Glutamatergic neuron (in vitro differentiated cells): ENCODE measurements at places on chromosomes 11 and 22.

DNA sequence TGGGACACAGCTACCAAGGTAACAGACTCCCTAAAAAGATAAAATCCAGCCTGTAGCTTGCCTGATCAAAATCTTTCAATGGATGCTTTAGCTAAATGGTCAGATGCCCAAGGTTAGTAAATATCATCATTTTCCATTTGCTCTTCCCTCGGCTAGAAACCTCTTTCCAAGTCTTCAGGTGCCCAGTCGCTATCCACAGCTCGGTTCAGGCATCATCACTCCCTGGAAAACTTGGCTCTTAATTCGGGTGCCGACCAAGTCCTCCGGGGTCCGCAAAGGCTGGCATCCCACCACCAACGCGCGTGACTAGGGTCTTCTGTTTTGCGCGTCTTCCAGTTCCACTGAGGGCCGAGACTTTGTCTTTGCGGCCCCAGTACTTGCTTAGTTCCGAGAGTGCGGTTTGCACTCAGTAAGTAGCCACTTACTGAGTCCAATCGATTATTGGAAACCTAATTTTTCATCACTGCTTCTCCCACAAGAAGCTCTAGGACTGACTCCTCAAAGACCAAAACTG, 44.3 kb downstream of the OR4D9 start:
- DNase-seq: no peak

DNA sequence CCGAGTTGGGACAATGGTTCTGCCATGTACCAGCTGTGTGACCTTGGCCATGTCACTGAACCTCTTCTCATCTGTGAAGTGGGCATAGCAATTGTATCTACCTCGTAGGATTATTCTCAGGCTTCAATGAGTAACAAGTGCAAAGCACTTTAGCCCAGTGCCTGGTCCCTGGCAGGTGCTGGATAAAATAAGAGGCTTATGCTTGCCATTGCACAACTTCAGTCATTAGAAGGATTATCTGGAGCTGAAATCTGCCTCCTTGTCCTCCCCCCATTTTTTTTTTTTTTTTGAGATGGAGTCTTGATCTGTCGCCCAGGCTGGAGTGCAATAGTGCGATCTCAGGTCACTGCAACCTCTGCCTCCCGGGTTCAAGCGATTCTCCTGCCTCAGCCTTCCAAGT, 7.2 kb downstream of the SMTNL1 start:
- no peak for DNase-seq

DNA sequence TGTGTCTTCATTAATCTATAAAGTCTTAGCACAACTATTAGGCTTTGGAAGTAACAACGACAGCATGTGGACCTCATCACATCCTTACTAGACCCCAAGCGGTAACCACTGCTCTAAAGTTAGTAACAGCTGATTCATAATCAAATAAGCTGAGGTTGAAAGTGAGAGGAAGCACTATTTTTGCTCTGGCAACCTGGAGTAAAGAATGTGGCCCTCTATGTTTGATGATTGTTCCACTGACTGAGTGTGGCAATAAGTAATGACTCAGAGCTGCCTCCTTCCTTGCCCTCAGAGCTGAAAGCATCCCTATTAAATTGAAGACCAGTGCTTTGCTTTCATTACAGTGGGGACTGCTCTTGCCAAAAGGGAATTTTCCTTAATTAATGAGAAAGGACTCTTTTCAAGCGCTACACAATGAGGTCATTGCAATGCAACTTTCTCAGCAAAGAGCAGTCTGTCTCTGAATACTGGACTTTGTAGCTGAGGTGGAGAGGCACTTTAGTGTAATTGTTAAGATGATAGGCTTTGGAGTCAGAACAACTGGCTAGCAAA, 906.1 kb upstream of the RAG2 start:
- DNase-seq: no peak

GRCh38 chr11:83722392-83723119, 436.4 kb upstream of the CCDC90B start:
- DNase-seq: no peak

- DNase-seq: no peak
Measured at GRCh38 chr11:78514922-78515502, 59.7 kb downstream of the NARS2 start.

DNA sequence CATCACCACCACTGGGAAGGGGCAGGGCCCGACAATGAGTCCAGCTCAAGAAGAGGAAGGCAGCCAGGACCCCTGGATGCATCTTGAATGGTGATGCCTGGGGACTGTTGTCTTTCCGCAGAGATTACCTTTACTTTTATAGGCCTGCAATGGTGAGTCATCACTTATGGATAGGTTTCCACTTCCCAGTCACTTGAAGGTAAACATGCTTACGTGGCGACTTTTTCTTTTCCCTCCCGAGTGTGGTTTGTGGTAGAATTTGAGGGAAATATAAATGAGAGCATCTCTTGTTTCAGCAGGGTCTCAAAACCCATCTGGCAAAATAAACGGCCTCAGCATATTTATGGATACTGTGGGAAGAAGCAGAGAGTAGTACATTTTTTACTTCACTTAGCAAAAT, at the start of gene MMP13:
Gene MMP13, minus strand, starts transcription at position 109 of the 400 bp plus-strand sequence. Its CDS starts 27 bp downstream, at position 82.
- DNase-seq: no peak

- no peak for DNase-seq
Measured at GRCh38 chr11:26947379-26947844, 46.5 kb upstream of the FIBIN start.

- peak; percentile 94 for DNase-seq
Measured at GRCh38 chr11:842370-843002, at the start of the genes POLR2L and TSPAN4. POLR2L (minus strand) TSS chr11:842529; CDS start chr11:842508, 21 bp downstream. TSPAN4 (plus strand) TSS chr11:842852; CDS start chr11:850305, 7,453 bp downstream.

DNA sequence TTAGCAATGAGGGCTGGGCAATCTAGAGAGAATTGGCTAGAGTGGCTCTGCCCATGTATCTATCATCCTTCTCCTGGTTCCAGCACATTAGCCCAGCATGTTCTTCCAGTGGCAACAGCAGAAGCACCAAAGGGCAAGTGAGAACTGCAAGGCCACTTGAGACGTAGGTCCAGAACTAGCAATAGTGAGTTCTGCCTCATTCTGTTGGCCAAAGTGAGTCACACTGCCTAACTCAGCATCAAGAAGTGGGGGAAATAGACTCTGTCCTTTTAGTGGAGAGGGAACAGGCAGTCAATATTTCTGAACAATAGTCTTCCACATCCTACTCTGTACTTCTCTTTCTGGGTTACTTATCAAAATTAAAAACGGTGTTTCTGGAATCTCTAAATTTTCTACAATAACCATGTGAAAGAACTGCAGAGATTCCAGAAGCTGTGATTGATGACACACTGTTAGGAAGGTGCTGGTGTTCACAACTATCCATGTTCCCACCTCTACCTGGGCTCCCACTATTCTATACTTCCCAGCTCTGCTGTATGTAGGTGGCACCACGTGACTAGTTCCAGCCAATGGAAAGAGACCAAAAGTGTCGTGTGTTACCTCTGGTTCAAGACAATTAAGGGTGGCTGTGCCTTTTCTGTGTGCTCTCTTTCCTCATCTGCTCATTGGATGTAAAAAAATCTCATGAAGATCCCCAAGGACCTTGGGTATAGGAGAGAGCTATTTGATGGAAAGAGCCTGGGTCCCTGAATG, 23.4 kb upstream of the GRK3 start:
- no peak for DNase-seq

- no peak for DNase-seq
Measured at GRCh38 chr11:114225661-114226060, 70.5 kb upstream of the NNMT start.

DNA sequence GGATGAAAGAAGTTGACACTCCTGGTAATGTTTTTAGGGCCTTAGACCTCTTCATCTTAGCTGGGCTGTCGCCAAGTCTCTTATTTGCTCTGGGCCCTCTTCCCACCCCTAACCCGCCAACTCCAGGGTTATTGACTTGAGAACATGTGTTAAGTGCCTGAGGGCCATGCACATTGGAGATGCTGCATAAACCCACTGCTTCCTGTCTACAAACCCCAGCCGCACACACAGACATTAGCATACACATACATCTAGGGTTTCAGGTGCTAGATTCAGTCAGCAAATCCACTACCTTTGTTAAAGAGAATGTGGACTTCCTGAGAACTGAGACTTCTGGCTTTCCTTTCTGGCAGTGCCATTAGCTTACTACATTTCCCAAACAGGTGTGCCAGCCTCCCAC, 817 bp downstream of the PANX3 start:
- no peak for DNase-seq

GRCh38 chr11:128757235-128757711, 63.4 kb downstream of the FLI1 start:
- DNase-seq: no peak

DNA sequence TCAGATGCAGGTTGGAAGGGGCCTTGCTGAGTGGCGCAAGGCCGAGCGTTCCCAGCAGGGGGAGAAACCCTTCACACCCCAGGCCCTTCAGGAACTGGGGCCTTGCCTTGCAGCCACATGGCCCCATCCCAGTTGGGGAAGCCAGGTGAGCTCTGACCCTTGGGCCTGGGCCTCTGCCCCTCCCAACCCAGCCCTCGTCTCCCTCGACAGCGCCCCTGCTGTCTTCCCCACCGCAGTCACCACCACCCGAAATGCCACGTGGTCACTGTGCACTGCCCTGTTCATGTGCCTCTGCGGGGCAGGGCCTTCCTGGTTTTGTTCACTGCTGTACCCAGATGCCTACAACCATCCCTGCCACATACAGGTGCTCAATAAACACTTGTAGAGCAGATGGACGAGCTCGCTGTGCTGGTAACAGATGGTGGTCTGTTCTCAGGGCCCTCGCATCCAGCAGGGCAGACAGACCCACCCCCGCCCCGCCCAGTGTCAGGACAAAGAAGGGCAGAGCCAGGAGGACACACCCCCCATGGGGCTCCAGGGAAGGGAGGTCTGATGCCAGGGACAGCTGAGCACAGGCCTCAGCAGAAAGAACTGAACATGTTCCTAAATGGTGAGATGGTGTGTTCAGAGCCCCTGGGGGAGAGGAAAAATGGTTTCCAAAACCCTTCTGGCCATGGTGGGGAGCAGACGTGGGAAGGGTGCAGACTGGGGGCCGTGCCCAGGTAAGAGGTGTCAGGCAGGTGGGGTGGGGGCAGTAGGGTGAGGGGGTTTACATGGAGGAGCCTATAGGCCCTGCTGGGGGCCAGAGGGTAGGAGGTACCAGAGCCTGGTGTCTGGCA, 3.7 kb downstream of the POLR2L start:
- peak; percentile 69 for DNase-seq

DNA sequence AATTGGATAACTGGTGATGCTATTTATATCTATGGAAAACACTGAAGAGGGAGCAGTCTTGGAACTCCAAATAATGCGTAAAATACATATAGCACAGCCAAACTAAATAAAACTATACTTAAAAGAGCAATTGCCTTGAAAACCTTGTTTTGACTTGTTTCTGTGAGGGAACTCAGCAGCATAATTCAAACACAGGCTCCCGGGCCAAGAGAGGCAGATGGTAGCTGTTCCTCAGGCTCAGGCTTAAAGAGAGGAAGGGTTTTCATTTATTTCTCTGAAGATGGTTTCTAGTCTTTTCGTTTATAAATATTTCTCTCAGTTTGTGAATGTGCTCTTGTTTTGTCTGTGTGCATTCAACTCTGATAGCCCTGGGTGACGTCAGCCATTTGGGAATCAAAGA, 82.4 kb downstream of the FANCF start:
- no peak for DNase-seq

DNA sequence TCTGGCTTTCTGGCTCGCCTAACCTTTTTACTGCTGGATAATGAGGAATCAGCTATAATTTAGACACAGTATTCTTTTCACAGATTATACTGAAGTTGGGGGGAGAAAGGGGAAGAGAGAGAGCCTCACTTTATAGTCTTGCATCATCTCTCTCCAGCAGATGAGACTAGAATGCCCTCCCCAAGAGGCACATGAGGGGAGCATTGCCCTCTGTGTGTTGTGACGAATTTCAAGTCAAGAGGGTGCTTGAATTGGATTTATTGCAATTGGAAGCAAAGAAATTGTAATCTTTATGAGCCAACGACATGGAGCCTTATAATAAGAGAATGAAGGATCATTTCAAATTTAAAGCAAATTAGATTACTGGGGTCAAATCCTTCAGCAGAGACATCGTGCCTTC, 17.6 kb upstream of the CADM1 start:
- no peak for DNase-seq

GRCh38 chr11:61480261-61480993, 28.1 kb upstream of the LRRC10B start:
- DNase-seq: no peak

GRCh38 chr11:10653946-10654810, 39.4 kb downstream of the IRAG1 start:
- DNase-seq: no peak

- DNase-seq: no peak
Measured at GRCh38 chr11:23490557-23491235, 630.4 kb upstream of the CCDC179 start.

DNA sequence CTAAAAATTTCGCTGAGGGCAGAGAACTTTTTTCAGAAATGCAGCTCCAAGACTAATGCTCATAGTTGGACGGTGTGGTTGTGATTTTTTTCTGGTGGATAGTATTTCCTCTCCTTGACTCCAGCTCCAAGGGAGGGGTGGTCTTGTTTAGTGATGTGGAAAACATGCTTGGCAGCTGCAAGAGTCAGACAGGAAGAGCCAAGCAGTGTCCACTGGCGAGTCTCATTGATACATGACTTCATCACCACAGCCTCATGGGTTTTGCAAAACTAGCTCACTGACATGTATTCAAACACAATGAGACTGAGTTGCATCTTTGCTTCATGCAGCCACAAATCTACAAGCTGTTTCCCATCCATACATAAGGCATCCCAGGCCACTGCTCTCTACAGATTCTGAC, 7.3 kb upstream of the KCNJ1 start:
- no peak for DNase-seq

- no peak for DNase-seq
Measured at GRCh38 chr11:1405186-1406020, 15.7 kb downstream of the BRSK2 start.

DNA sequence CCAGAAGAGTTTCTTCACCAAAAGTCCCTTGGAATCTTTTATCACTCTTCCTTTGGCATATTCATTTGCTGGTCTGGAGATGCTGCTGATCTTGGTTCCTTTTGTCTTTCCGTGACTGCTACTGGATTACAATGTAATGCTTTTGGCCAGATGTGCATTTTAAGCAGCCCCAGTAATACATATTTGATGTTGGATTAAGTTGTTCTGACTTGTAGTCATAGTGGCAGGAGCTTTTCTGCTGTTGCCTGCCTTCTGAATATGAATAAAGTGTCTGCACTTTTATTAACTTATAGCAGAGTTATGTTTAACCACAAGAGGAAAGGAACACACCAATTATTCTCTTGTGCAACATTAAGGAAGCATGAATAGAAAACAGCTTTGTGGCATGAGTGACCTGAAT, 360.0 kb upstream of the DDI1 start:
- no peak for DNase-seq

DNA sequence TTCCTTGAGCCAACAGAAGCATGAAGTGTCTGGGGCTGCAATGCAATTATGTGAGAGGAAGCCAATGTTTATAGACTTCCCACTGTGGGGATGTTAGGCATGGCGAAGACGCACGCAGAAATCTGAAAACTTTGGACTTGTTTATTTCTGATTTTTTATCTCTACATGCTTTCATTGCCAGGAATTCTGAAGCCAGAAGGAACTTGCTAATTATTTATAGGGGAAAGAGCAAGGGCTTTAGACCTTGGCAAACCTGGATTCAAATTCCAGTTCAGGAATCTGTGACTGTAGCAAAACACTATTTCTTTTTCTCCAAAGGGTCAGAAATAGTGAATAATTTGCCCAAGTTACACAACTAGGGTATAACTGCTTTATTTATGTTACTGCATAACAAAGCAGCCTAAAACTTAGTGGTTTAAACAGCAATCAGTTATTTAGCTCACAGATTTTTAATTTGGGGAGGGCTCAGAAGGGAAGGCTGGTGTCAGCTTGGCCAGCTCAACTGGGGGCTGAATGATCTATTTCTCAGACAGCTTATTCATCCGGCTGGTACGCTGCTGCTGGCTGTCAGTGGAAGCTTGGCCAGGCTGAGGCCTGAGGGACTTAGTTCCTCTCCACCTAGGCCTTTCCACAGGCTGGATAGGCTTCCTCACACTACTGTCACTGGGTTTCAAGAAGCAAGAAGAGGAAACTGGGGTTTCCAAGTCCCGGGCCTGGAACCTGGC, 1.9 kb upstream of the OR6Q1 start:
- no peak for DNase-seq
